ENCODE measurements at places on chromosomes 6 and 20. TPM values are rescaled to one million over a fixed set of nuclear protein-coding genes. Genes with fewer than 3 reads are reported as not detected.

Gene PBOV1
- not detected for total RNA-seq

Gene ATP5F1E
- total RNA-seq: 61.9 TPM

Gene PLN
- total RNA-seq: 3.9 TPM

Gene FAM162B
- 12.3 TPM for total RNA-seq

Gene BPIFB2
- not detected for total RNA-seq

Gene RAB32
- total RNA-seq: 21.4 TPM

Gene DDO
- 0.49 TPM for total RNA-seq

Gene ULBP3
- 3.9 TPM for total RNA-seq

Gene SMOC2
- total RNA-seq: 65.4 TPM

Gene TCF19
- 11.3 TPM for total RNA-seq

Gene MAP3K7
- total RNA-seq: 27.9 TPM

Gene FKBP5
- 6.0 TPM for total RNA-seq
